Left ventricle myocardium superior (tissue), 1 donor: ENCODE measurements at places on chromosomes 6 and 20. TPM values are rescaled to one million over a fixed set of nuclear protein-coding genes. Genes with fewer than 3 reads are reported as not detected.

DNA sequence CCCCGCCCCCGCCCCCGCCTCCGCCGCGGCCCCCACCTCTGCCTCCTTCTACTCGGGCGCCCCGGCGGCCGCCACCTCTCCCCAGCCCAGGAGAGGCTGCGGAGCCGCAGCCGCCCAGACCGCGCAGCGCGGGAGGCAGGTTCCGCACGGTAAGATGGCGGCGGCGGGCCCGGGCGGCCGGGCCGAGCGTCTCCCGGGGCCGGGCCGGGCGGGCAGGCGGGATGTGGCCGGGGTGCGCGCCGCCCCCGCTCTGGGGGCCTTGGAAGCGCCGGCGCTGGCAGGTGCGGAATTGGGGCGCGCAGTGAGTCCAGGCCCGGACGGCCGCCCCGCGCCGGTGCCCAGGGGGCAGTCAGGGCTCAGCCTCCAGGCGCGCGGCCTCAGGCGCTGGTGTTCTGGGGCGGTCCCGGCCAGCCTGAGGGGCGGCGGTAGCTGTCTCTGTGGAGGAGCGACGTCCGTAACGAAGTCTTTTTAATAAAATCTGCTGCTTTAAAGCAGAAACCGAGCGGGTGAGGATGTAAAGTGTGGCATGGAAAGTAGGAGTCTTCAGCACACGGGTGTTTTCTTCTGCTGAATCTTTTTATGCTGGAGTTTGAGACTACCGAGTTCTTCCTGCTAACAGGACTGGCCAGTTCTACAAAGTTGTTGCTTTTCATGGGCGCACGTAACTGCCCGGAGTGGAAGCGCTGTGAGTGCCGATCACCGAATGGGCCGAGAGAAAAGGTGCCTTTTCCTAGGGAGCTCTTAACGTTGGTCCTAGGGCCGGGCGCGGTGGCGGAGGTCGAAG, at the start of gene GID8:
Gene GID8, plus strand, starts transcription at position 43 of the 784 bp plus-strand sequence. CDS start 3,356 bp downstream, outside the sequence.
- DNase-seq, result peak; percentile 72

GRCh38 chr6:83514866-83515466, 2.6 kb downstream of the PRSS35 start:
- no peak for DNase-seq

DNA sequence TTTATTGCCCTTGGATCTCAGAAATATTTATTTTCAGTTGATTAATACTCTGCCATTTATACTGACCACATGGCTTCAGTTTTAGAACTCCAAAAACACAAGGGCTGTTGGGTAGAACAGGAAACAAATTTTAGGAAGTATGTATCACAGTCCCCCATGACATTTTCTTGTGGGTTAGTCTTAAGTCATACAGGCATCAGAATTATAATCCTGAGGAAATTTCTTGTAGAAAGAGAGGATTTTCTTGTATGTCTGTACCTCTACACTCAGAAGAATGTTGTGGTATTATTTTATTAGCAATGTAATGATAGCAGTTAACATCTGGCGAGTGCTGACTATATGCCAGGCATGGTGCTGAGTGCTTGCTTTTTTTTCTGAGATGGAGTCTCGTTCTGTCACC, 302.9 kb downstream of the CLIC5 start:
- DNase-seq, result no peak

- no peak for DNase-seq
Measured at GRCh38 chr6:82217018-82217586, 30.4 kb downstream of the IBTK start.

Gene CLPSL1
- total RNA-seq, result not detected

DNA sequence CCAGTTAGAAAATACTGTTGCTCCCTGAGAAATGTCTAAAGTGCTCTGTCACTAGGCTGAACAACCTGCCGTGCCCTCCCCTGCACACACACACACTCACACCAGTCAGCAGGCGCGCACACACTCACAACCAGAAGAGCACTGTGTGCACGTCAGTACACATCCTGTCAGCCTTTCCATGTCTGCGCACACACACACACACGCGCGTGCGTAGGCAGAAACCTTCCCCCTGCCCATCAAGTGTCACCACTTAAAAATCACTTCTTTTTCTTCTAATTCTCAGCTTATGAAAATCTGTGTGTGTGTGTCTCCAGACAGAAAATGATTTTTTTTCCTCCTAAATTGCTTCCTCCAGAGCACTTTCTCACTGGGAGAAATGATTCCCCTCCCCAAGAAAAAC, 100.3 kb downstream of the EDN3 start:
- no peak for DNase-seq

- no peak for DNase-seq
Measured at GRCh38 chr6:17710331-17710730, 3.6 kb upstream of the NUP153 start.

DNA sequence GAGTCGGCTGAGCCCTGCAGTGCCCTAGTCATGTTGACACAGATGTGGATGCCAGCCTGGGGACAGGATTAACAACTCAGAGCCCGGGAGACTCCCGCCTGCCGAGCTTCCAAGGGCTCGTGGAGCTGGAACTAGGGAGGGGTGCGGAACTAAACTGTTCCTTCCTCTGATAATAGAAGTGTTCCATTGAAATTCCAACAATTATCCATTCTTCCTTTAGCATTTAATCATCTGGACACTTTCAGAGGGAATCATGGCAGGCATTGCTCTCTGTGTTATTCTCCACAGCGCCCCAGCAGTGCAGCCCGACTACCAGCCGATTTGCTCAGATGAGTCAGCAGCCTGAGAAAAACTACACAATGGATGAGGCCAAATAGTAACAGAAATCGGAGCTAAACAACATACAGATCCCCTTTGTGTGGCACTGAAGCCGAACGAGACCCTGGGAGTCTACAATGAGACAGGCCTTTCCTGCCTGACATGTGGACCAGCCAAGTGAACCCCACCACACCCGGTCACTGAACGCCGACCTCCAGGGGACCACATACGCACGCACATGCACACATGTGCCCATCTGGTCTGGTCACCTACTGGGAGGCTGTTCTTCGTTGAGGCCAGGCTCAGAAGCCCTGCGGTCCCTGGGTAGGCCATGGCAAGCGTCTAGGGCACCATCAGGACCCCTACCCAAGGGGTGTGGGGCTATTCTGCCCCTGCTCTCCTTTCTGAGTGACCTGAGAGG, 238.4 kb upstream of the AFDN start:
- no peak for DNase-seq

DNA sequence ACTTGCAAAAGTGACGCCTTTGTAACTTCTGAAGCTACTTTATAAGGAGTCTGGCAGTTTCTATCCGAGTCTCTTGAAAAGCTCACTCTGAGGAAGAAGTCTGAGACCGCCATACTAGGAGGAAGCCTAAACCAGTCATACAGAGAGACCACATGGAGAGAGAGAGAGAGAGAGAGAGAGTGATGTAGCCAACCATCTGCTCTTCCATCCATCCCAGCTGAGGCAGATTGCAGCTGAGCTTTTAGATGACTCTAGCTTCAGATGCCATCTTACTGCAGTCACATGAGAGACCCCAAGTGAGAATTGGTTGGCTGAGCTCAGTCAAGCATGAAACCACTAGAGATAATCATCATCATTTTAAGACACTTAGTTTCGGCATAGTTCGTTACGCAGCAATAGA, 15.0 kb upstream of the DTNBP1 start:
- DNase-seq, result no peak

- DNase-seq, result peak; percentile 54
Measured at GRCh38 chr6:52263709-52264540, 19.6 kb upstream of the IL17F start.

GRCh38 chr6:51396583-51396982, 577.9 kb downstream of the TFAP2B start:
- DNase-seq, result no peak
